ENCODE measurements at places on chromosomes 16 and 17.

- no peak for DNase-seq
These were observed 9.6 kb upstream of the RNF112 start for GRCh38 chr17:19401321-19402010.

- DNase-seq: no peak
These were observed 4.4 kb downstream of the GPS1 start for GRCh38 chr17:82055965-82056728.

DNA sequence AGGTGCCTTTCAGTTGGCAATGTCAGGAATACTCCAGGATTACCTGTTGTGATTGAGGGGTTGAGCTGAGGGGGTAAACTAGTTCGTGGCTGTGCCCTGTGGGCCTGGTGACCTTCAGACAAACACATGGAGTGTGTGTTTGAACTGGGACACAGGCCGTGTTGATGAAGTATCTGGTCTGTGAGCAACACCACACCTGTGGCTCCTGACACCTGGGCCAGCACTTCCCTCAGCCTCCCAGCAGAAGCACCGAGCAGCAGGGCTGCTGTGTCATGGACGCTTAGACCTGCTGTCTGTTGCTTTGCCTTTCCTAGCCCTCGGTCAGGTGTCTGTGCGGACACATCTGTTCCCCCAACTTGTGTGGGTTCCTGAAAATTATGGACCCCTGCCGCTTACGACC lies 82.9 kb downstream of the KSR1 start:
- DNase-seq: no peak

GRCh38 chr17:1562176-1562643 lies 382 bp downstream of the PITPNA start:
- DNase-seq: peak; percentile 79

- no peak for DNase-seq
These were observed 47.2 kb downstream of the SRL start for GRCh38 chr16:4194661-4195060.

- DNase-seq: no peak
These were observed 52.2 kb downstream of the NDE1 start for GRCh38 chr16:15701975-15702970.

DNA sequence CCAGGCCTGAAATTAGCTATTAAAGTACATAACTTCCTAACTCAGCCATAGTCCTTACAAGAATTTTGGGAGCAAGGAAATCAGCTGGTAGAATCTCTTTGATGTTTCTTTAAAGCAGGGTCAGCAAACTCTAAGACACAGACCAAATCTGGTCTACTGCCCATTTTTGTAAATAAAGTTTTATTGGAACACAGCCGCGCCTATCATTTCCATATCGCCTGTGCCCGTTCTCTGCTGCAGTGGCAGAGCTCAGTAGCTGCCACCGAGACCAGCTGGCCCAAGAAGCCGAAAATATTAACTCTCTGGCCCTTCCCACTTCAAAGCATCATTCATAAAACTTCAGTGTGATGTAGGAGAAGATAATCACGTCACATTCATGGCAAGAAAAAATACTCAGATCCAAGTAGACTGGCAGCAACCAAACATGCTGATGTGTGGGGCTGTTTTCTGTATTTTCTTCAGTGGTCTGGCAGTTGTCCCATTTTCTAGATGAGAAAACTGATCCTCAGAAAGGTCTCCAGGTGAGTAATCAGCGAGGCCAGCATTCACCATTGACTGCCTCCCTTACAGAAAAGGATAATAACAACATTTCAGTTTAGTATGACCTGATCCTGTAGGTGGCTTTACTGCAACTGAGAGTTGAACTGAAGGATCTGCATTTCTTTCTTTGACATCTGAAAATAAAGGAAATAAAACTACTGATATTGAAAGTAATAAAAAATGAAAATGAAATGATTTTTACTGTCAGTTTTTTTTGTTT lies 18.0 kb upstream of the HSBP1 start:
- no peak for DNase-seq

GRCh38 chr16:87604634-87605111 lies 2.4 kb downstream of the JPH3 start:
- DNase-seq: no peak

DNA sequence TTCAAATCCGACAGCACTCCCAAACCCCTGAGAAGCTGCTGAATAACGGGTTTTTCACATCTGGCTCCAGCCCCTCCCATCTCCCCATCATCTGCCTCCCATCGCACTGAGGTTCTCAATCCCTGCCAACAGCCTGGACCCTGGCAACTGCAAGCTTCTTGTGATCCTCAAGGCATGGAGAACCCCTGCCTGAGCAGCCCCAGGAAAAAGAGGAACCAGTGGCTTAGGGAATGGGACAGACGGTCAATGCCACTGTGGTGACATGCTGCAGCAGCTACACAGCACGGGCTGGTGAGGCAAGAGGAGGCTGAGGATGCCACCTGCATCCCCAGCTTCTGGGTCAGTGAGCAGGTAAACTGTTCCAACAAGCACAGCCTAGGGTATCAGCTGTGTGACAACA lies 3.3 kb upstream of the MBTPS1 start:
- DNase-seq: no peak

DNA sequence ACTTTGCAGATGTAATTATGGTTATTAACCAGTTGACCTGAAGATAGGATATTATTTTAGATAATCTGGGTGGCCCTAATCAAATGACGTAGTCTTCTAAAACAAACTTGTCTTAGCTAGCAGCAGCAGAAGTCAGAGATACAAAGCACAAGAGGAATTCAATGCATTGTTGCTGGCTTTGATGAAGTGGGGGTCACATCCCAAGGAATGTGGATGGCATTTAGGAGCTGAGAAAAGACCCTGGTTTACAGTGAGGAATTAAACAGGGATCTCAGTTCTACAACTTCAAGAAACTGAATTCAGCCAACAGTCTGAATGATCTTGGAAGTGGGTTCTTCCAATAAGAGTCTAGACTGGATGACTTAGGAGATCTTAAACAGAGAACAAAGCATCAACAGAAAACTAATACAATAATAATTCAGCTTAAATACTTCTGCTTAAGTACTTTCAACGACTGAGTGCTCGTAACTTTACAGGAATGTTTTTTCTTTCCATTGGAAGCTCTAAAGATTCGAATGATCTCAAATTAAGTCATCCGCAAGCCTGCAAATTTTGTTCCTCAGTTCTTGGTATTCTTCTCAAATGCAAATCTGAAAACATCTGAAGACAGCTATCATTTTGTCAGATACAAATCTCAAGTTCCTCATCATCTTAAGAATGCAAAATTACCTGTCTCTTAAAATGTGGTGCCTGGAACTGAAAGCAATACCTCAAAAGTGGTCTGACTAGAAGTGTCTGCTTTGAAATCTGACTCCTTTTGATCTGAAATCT lies 3.3 kb downstream of the C16orf46 start:
- DNase-seq: no peak

GRCh38 chr17:12085076-12085949 lies 64.6 kb downstream of the MAP2K4 start:
- DNase-seq: no peak

GRCh38 chr16:14650629-14651028 lies 17.9 kb downstream of the BFAR start:
- DNase-seq: no peak

DNA sequence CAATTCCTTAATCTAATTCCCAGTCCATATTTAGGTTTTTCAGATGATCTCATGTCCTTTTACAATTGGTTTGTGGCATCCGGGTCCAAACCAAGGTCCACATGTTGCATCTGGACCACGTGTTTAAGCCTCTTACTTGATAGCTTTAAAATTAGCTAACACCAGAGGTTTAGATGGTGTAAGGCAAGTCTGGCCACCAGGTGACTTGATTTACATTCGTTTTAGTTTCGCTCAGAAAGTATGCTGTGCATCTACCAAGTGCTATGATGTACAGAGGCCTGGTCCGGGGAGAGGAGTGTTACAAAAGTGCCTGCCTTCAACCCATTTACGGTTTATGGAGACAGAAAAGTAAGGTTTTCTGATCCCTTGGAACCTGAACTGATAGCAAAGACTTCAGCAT lies 878 bp upstream of the DNAJA2 start:
- no peak for DNase-seq

- peak; percentile 7 for DNase-seq
These were observed 88.2 kb upstream of the HAS3 start for GRCh38 chr16:69017036-69017783.

GRCh38 chr17:38330941-38331411 lies 12.8 kb downstream of the GPR179 start:
- DNase-seq: no peak

DNA sequence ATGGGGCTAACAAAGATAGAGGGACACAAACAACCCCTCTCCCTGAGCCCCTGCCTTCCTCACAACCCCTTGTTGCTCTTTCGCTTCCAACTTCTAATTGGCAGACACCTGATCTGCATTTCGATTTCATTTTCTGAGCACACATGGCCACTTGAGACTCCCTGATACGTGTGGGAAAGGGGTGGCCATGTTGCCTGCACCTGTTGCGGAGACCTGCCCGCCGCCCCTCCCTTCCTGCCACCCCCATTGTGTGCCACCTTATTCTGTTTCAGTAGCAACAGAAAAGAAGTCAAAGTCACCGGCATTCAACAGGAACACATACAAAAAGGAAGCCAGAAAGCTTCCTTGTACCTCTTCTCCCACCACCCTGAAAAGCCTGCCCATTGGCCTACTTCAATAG lies 254.7 kb upstream of the SOX9 start:
- DNase-seq: no peak

DNA sequence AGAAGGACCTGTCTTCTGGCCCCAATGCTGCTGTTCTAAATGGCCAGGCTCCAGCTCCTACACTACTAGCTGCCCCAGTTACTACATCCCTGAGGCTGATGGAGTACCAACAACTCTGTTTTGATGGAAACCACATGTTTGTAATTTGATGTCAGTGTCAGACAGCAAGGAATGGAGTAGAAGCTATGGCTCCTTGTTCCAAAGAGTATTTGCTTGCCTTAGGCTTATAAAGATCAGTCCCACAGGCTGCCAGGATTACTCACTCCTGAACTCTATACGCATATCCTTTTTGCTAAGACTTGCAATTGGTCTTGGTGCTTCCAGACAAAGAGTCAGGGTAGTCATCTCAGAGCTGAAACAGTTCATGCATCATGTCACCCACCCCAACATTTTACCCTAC lies 139.6 kb downstream of the HS3ST3A1 start:
- DNase-seq: no peak

DNA sequence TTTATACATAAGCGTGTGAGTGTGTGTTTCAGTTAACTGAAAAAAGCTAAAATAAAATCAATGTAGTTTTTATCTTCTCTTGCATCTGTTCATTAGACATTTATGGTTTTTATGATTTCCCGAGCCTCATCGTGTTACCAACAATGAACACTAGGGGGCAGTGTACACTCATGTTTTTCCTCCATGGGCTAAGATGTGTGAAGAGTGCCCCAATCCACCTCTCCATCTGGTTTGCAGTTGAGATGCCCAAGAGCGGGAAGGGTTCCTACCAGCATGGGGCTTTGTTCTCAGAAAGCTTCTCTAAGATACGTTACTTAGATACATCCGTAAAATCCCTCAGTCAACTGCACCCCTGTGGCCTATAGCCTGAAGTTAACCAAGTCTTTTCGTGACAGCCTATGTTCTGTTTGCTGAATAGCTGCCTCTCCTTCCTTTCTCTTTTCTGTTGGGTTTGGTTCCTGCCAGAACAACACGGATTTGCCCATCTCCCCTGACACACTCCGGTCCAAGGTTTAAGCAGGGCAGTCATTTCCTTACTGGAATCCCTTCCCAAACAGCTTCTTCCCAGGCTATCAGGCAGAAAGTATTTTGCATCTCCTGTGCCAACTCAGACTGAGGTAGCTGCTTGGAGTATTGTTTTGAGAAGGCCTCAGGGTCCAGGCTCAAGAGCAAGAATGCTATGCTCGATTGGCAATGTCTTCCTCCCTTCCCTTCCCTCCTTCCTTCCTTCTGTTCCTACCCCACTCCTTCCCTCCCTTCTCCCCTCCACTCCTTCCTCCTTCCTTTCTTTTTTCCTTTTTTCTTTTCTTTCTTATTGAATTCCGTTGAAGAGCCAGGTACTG lies 12.9 kb upstream of the ELAC2 start:
- peak; percentile 57 for DNase-seq

- DNase-seq: no peak
These were observed 19.8 kb downstream of the B9D1 start for GRCh38 chr17:19342611-19343255.

GRCh38 chr17:12765548-12765947 lies 23.8 kb upstream of the ARHGAP44 start:
- DNase-seq: peak; percentile 8

- DNase-seq: no peak
These were observed 226.0 kb upstream of the GSE1 start for GRCh38 chr16:85387171-85387507.

- no peak for DNase-seq
These were observed 5.1 kb upstream of the PLXDC1 start for GRCh38 chr17:39156491-39156890.

- no peak for DNase-seq
These were observed 28.5 kb downstream of the SRCIN1 start for GRCh38 chr17:38577244-38577643.

DNA sequence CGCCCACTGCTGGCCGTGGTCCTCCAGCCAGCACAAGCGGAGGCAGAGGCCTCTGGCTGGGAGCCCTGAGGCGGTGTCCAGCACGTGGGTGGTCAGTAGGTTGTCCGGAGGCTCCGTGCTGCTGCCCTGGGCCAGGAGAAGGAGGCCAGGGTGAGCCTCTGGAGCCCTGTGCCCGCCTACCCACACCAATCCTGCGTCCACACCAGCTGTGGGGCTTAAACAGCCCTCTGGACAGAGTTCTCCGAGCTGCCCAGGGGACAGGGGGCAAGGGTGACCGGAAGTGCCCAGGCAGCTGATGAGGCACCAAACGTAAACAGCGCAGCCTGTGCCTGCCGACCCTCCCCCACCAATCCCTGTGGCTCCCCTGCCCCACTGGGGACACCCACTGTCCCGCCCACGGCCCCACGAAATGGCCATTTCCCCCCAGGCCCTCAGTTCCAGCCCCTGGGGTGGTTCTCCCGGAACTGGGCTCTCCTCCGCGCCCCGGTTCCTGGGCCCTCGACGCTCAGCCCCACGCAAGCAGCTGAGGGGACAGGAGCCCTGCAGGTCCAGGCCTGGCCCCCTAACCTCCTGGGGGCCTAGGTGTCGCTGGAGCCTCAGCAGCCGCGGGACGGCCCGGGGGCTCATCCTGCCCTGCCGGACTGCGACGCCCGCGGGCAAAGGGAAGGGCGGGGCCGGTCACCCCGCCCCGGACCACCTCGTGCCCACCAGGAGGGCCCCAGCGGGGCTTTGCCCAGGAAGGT lies 27.9 kb upstream of the DBNDD1 start:
- DNase-seq: no peak

GRCh38 chr17:48513666-48514455 lies 16.9 kb downstream of the HOXB1 start:
- DNase-seq: no peak

- no peak for DNase-seq
These were observed 2.7 kb downstream of the TBCD start for GRCh38 chr17:82754297-82755208.

All from T1000 (cell line).